Stimulated activated CD4-positive, alpha-beta T cell treated with anti-CD3 and anti-CD28 coated beads, TNF-alpha, amount 100 ng/mL, for 48 hours (primary cell): ENCODE measurements at places on chromosomes 16 and 17.

GRCh38 chr16:66300037-66300436 is 66.5 kb upstream of the CDH5 start:
- no peak for DNase-seq

GRCh38 chr17:33674685-33675084 is 381.6 kb upstream of the ASIC2 start:
- DNase-seq: no peak

GRCh38 chr17:54900457-54901229 is at the start of gene TOM1L1:
TOM1L1 (plus strand) TSS chr17:54900852; CDS start chr17:54900866, 14 bp downstream.
- DNase-seq: no peak

- DNase-seq: no peak
Observed at GRCh38 chr17:66449418-66449977, 147.1 kb downstream of the PRKCA start.

- DNase-seq: no peak
Observed at GRCh38 chr17:8436844-8437171, 1.1 kb downstream of the NDEL1 start.

DNA sequence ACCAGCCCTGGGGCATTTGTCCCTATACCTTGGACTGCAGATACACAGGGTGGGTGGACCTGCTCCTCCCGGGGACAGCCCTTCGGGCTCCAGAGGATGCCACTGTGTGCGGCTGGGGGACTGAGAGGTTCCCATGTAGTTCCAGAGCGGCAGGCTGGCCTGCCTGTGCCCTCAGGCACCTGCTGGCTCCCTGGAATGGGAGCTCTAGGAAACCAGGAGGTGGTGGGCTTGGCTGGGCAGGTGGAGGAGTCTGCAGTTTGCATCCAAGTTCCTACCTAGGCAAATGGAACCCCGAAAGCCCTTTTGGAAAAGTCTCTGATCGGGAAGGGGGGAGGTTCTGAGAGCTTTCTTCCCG is 982 bp downstream of the DBNDD1 start:
- no peak for DNase-seq

DNA sequence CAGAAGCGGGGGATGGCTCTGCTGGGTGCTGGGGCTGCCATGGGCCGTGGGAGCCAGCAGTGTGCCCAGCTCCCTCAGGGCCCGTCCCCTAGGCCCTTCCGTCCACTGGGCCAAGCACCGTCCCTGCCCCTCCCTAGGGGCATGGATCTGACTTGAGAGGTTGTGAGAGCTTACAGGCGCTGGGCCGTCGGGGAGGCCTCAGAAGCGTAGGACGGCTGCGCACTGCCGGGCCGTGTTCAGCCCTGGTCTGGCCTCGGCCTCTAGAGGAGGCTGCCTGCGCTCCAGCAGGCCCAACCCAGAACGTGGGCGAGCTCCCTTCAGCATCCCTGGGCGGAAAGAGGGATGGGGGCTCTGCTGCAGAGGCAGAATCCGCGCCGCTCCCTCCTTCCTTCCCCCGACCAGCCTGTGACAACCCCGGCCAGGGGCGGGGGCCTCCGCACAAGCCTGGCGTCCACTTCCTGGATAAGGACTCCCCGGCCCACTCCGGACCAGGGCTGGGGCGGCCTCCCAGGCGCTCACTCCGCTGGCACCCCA is 685 bp upstream of the MPG start:
- peak; percentile 31 for DNase-seq

DNA sequence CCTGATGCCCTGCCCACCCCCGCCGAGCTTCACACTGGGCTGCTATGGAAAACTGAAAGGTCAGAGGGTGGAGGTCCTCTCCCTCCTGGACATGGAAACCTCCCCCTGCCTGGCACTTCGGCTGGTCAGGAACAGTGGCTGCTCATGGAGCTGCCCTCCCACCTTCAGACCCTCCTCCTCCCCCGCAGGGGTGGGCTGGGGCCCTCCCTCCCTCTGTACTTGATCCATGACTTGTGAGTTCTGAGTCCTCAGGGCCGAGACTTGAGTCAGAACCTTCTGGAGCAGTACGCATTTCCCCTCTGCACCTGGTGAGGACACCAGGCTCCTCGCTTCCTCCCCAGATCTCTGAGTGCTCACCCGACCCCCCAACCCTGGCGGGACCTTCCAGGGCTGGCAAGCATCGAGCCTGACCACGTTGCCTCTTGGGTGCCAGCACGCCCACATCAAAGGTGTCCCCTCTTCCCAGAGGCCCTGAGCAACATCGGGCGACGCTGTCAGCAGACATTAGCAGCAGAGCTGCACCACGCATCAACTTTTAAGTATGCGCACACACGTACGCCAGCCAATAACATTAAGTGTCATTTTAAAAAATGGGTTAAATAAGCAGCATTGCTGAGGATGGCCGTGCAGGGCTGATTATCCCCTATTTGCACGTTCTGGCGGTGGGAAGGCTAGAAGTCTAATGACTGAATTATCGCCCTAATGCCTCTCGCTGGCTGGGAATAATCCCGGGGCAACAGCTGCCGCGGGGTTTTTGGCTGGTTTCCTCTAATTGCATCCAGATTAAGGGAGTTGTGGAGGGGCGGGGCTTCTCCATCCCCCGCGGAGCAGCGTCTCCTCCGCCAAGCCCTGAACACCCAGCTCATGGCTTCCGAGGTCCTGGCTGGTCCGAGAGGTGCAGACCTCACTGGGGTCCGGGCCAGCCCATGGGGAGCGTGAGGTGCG is 98.0 kb downstream of the TBC1D16 start:
- no peak for DNase-seq

DNA sequence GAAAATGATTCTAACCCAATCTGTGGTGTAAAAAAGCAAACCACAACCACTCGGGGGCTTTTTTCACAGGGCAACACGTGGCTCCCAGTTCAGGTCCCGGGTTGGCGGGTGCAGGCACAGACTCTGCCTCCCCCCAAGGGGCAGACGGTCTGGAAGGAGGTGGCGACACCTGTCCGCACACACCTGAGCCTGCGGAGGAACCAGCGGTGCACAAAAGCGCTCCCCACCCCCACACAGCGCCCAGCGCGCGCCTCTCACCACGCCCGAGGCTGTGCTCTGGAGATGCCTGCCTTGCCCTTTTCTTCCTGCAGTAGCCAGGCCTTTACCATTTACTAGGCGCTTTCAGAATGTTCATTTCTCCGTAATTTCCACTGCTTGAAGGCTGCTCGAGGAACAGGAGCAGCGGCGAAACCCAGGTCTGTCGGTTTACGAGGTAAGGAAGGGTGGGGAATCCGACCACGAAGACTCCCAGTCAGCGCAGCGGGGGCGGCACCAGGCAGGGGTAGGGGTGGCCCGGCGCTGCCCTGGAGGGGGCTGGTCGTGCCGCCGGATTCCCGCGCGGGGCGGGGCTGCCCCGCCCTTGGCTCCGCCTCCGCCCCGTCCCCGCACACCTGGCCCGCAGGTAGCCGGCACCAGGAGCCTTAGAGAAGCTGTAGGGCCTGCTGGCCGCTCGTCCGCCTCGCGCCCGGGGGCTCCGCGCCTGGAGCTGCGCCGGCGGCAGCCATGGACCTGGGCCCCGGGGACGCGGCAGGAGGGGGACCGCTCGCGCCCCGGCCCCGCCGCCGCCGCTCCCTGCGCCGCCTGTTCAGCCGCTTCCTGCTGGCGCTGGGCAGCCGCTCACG is at the start of gene USP43:
USP43 (plus strand) TSS at position 608 of the 842 bp plus-strand sequence; CDS start at position 724, 116 bp downstream.
- peak; percentile 29 for DNase-seq

- DNase-seq: no peak
Observed at GRCh38 chr17:50257676-50258224, 16.5 kb upstream of the TMEM92 start.

DNA sequence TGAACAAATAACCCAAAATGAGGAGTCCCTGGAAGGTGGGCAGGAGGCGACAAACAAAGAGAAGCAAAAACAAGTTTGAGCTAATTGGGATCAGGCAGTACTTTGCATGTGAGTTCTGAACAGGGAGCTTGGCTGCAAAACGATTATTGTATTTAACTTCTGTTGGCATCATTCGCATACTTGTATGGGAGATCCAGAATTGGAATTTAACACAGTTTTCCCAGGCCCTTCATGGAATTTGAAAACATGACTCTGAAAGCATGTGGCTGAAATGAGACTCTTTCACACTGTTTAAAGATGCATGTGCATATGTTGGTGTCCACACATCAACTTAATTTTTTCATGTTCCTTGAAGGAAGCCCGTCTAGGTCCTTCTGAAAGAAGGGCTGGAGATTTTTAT is 674.3 kb downstream of the WWOX start:
- no peak for DNase-seq

GRCh38 chr17:81152288-81152828 is 12.9 kb upstream of the PVALEF start:
- DNase-seq: no peak

DNA sequence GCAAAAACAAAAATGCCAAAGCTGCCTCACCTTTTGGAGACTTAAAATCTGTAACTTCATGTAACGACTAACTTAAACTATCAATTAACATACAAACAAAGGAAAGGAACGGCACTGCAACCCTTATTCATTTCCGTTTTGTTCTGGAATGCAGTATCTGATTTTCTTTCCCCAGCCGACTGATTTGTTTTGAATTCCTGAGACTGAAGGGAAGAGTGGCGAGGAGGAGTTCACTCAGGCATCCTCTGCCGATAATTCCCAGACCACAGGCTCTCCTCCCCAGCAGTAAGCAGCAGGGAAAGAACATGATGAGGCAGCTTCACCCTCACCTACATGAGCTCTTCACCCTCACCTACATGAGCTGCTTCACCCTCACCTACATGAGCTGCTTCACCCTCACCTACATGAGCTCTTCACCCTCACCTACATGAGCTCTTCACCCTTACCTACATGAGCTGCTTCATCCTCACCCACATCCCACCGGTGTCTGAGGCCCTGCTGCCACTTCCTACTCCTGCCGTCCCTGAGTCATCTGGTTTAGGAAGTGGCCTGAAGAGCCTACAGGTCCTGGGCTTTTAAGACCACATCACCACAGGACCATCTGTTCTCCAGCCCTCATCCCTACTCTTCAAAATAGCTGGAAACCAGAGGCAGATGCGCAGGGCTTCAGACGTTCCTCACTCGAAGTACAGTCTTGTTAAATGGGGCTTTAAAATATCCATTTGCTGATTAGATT is 168.0 kb upstream of the RPH3AL start:
- DNase-seq: no peak

GRCh38 chr17:77245162-77245926 is 104.6 kb downstream of the SEC14L1 start:
- DNase-seq: no peak

DNA sequence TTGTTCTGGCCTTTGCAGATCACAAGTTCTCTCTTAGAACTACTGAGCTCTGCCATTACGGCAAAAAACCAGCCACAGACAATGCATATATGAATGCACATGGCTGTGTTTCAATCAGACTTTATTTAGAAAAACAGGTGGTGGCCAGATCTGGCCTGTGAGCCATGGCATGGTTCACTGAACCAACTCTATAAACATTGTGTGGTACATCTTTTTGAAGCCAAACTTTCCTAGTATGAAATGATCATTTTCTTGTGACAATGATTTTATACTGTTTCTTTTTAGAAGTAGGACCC is 65.9 kb upstream of the AMZ2 start:
- DNase-seq: no peak

- DNase-seq: no peak
Observed at GRCh38 chr17:19341641-19342610, 20.6 kb downstream of the B9D1 start.

GRCh38 chr16:56309008-56309407 is 116.3 kb downstream of the AMFR start:
- no peak for DNase-seq

GRCh38 chr16:87376660-87377059 is 6.9 kb downstream of the FBXO31 start:
- no peak for DNase-seq

GRCh38 chr17:68662037-68662432 is 60.9 kb upstream of the FAM20A start:
- DNase-seq: no peak

DNA sequence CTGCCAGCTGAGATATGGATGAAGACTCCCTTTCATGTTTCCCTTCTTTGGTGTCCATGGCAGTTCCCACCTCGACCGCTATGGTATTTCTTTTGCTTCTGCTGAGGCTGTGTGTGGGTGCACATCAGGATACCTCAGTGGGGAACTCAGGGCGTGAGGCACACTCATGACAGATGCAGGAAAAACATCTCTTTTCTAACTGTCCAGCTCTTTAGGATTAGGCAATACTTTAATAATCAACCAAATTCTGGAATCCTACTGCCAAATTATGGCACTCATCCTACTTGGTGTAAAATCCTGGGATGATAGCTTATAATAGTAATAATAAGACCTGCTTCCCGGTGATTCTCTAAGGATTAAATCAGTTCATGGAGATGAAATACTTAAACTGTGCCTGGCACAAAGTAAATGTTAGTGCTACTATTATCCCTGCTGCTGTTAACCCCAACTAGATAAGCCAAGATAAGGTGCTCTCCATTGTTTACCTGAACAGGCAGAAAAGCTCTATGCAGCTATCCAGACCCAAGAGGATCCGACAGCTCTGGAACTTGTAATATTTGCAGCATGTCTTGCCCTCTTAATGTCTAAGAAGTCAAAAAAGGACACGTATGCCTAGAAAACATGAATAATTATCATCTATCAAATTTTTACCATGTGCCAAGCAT is 543.3 kb downstream of the WWOX start:
- DNase-seq: no peak

- peak; percentile 56 for DNase-seq
Observed at GRCh38 chr17:50956750-50957523, 90.8 kb upstream of the TOB1 start.

DNA sequence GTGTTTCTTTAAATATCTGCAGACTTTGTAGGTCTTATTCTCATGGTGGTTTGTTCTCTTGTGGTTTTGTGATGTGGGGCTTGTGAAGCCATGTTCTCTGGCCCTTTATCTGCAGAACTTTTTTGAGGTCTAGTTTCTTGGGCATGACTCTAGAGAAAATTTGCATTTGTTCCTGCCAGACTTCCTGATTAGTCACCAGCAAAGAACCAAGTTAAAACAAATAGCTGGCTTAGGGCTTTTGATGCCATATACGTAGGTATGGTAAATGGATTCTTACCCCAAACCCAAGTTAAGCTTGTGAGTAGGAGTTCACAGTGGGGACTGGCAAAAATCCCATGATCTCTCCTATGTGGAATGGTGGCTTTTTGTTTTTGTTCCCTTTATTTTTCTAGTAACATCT is 68.7 kb upstream of the IRX3 start:
- no peak for DNase-seq
